Activated CD8-positive, alpha-beta T cell treated with anti-CD3 and anti-CD28 coated beads for 36 hours (primary cell): ENCODE measurements at places on chromosomes 16 and 17.

- peak; percentile 71 for DNase-seq
These were observed 19.1 kb downstream of the WIPI1 start for GRCh38 chr17:68437979-68438822.

- DNase-seq, result peak; percentile 13
These were observed 6.8 kb downstream of the KRT37 start for GRCh38 chr17:41417576-41418015.

DNA sequence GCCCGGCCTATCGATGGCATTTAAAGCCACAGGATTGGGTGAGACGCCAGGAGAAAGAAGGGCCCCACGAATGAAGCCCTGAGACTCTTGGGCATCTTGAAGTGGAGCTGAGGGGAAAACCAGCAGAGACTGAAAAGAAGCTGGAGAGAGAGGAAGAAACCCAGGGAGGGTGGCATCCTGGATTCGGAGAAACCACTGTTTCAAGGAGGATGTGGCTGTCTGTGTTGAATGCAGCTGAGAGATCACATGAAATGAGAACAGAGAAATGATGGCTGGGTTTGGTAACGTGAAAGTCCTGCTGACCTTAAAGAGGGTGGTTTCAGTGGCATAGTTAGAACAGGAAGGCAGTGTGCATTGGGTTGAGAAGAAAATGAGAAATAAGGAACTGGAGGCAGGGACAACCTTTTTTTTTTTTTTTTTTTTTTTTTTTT is 3.8 kb downstream of the TNFSF12 start:
- peak; percentile 70 for DNase-seq

DNA sequence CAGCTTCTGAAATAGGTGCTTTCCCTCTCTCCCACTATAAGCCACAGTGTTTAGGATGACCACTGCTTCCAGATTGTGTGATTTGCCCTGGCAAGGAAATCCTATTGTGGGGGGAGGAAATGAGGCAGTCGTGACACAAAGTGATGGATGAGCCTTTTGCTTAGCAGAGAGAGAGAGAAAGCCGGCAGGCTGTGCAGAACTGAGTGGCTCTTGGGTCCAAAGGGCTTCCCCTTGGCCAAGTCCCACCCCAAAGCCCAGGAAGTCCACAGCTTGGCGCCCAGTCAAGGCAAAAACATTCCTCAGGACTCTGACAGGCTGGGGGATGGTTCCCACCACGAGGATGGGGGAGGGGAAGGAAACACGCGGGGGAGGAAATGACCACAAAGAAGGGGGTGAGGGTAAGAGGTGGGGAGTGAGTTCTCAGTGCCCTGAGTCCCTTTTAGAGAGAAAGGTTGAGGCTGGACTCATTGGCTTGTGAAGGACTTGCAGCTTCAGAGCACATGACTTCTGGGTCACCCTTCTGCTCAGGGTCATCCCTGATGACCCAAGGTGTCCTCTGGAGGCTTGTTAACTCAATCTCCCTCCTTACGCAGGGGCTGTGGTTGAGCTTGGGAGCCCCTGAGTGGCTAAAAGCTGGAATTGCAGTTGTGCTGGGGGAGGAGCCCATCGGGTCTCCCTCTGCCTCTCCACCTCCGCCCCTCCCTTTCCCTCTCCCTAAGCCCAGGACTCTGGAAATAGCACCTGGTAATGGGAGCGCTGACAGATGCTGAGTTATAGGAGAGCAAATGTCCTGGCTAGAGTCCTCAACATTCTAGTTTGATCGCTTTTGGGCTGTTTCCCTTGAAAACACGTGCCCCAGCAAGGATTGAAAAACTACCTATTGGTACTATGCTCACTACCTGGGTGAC is 10.3 kb upstream of the MSL1 start:
- DNase-seq, result peak; percentile 83

DNA sequence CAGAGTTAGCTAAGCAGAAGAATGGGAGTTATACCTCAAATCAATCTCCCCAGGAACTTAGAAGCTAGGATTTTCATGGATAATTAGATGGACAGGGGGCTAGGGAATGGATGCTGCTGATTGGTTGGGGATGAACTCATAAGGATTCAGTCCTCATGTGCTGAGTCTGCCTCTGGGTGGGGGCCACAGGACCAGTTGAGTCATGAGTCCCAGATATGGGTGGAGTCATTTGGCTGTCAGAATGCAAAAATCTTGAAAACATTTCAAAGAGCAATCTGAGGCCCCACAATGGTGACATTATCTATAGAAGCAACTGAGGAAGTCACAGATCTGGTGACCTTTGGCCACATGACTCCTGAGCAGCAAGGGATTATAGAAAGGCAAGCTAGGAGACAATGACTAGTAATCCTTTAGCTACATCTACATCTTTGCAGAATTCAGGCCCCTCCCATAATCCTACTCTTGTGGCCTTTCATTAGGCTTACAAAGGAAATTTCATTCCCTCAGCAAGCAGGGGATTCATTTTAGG is 82.6 kb upstream of the CCL2 start:
- no peak for DNase-seq

DNA sequence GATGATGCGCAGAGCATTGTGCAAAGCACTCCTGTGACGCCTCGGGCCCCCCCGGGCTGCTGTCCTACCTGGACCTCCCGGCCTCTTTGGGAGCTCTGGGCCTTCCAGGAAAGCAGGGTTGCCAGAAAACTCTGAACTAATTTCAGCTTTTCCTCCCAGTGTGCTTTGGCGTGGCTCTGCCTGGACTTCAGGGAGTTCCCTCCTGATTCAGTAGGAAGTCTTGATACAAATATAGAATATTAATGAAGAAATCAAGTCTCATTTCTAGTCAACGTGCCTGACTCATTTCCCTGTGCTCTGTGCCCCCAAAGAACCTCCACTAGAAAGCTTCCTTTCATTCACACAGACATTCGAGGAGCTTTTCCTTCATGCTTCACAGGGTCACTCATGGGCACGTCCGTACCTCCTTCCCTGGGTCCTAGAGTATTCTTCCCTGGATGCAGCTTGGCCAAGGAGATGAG is 84.0 kb upstream of the NOL11 start:
- DNase-seq, result no peak

- no peak for DNase-seq
These were observed 108.0 kb upstream of the GOT2 start for GRCh38 chr16:58842156-58842555.

DNA sequence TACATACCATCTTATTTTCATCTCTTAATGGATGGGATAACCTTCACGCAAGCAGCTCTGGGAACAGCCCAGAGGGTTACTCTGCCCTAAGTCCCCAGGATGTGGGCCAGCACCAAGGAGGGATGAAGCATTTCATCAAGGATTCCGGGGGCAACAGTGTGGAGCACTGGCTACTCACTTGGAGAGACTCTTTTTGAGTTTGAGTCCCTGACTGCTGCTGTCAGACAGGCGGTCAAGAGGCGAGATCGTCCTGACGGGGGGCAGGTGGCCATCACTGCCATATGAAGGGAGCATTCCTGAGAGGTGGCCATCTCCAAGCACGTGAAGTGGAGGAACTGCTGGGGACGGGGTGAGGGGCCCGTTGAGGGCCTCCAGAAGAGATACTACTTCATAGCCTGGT is 18.1 kb upstream of the FOXJ1 start:
- no peak for DNase-seq

- DNase-seq, result no peak
These were observed 110.5 kb downstream of the PMP22 start for GRCh38 chr17:15154618-15155017.

DNA sequence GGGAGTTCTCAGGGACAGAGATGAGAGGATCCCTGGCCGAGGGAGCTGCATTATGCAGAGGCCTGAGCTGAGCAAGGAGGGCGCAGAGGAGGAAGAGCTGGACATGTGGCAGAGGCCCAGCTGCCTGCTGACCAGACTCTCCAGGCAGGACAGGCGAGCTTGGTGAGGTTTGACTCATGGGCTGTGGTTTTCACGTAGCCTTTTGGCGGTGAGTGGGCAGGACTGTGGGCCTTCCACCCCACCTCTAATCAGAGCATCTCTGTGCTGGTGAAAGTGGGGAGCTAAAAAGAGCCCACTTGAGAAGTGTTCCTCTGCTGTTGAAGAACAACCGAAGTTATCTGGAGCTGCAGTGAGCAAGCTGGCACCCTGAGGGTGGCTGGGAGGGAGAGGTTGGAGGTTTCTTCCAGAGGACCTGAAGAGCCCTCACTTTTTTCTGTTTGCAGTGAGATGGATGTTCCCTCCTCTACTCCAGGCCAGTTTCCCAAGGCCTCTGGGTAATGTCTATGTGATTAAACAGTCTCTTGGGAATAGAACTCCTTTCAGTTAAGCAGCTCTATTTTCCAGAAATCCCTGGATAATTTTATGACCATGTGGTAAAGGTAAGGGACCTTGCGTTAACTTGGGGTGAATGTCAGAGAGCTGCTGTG is 11.9 kb downstream of the EPN2 start:
- DNase-seq, result no peak

- no peak for DNase-seq
These were observed 3.0 kb downstream of the DOC2B start for GRCh38 chr17:178292-179065.

- no peak for DNase-seq
These were observed 36.6 kb downstream of the RBFOX1 start for GRCh38 chr16:7369204-7369603.

DNA sequence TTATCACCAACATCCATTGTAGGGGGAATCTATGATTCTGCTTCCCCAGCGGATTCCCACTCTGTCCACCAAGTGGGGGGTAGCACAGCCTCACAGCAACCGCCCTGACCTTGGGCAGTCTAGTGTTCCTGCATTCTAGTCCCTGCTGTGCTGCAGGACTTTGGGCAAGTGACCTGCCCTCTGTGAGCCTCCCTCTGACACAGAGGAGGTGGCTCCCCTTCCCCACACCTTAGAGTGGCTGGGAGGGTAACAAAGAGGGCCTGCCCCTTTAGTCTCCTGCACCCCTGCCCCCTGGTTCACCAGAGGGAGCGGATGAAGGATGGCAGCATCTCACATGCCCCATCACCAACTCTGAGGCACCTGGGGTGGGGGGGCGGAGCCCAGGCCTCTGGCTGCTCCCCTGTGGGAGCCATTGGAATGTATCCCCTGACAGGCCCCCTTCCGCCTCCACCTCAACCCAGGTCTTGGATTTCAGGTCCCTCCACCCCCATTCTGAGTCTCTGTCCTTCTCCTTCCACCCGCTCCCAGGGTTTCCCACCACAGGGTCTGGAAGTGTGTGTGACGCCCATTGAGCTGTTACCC is 10.1 kb downstream of the GAS2L2 start:
- DNase-seq, result no peak

- DNase-seq, result peak; percentile 12
These were observed 233.1 kb upstream of the AXIN2 start for GRCh38 chr17:65794572-65794971.

DNA sequence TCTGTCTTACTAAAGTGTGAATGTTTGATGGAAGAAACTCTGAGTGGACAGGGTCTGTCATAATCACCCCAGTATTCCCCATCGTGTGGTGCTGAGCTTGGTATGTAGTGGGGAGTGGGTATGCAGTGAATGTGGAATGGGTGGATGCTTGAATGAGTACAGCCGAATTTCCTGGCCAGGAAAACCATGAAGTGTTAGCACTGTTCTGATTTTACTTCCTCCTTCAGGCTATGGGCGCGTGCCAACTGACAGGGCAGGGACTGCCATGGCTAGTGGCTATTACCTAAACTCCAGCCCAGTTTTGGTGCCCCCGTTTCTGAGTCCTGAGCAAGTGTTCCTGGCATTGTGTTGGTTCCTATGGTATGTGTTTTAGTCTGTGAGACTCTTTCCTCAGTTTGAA is 48.6 kb downstream of the PRKCA start:
- no peak for DNase-seq

DNA sequence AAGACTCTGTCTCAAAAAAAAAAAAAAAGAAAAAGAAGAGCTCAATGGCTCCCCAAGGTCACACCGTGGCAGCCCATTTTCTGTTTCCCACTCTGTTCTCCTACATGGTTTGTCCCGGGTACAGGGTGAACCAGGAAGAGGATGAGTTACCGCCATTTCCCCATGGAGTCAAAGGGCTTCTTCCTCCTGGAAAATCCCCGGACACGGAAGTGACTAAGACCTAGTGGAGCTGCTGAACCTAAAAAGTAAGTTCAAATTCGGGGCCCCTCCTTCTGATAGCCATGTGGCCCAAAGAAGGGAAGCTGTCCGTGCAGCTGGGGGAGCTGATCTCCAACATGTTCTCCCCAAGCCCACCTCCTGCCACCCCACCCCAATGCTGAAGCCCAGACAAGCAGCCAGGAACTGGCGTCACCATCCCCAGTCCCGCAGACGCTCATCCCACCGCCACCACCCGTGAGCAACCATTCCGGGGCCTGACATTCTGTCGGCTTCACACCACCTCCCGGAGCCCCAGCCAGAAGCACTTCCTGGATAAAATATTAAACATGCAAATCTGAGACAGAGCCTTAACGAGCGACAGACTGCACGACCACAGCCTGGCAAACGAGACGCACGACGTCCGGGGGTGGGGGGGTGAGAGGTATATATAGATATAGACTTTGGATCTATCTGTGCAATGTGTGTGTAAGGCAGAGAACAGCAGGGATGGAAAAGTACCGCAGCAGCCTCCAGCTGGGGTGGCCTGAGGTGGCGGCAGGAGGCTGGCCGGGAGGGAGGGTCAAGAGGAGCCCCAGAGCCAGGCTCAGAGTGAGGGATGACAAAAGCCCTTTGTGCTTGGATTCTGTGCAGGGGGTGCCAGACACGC is 17.6 kb downstream of the EPOP start:
- peak; percentile 43 for DNase-seq

DNA sequence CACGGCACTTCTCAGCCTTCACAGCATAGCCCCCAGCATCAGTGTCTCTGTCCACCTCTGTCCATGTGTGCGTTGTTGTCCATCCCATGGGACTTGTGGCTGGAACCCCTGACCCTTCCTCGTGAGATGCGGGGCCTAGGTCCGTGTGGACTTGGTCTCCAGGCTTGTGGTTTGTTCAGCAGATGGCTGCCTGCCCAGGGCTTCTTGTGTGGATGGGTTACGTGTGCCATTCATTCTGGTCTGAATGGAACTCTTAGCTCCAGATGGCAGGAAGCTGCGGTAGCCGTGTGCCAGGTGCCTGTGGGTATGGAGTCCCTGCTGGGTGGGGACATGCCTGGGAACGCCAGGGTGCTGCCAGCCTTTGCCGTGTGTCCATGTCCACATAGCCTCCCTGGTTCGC is 31.7 kb upstream of the NUDT16L1 start:
- DNase-seq, result no peak

DNA sequence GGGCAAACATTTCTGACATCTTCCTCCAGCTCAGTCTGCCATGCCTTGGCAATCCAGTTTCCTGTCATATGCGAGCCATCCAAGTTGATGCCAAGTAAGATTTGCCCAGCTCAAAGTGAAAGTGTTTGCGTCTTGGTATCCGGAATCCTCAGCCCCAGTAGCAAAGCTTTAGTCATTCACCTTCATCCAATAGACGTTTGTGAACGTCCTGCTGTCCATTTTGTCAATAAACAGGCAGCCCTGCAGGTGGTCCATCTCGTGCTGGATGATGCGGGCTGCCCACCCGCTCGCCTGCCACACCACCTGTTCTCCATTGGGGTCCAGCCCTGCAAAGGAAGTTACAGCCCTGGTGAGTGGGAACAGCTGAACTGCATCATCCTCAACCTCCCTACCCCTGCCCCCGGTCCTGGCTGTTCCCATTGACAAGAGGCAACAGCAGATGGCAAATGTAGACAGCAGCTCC is 1.5 kb downstream of the PDF start:
- DNase-seq, result no peak
